ENCODE measurements at places on chromosomes 4 and X.

DNA sequence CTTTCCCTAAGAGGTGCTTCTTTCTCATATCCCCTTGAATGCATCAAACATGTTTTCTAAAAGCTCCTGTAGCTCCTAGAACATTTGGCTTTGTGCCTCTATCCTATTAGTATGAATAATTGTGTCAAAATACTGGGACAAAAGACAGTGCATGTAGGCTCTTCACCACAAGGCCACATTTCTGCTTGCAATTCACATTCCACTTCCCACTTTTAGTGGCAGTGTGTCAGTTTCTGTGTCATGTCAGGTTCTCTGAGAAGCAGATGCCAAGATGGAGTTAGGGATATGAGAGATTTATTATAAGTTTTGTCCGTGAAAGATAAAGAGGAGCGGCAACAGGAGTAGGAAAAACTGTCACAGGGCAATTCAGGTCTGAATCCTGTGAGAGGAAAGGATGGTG lies 61.3 kb upstream of the GPRIN3 start:
- no peak for DNase-seq

- DNase-seq: no peak
Measured at GRCh38 chrX:73930300-73930699, 367.3 kb downstream of the CHIC1 start.

DNA sequence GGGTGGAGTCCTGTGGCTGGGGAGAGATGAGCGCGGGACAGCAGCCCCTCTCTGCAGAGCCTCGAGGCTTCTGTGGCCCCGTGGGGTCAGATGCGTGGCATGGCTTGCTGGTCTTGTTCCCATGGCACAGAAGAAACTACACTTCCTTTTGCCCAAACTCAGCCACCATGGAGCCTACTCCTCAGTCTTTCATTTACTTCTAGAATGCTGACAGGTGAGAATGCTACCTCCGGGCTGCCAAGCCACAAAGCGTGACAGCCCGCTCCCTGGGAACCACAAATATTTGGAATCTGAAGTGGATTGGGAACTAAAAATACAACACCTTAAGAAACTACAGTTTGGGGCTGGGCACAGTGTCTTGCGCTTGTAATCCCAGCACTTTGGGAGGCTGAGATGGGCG lies 98.0 kb downstream of the TRAPPC11 start:
- DNase-seq: no peak

DNA sequence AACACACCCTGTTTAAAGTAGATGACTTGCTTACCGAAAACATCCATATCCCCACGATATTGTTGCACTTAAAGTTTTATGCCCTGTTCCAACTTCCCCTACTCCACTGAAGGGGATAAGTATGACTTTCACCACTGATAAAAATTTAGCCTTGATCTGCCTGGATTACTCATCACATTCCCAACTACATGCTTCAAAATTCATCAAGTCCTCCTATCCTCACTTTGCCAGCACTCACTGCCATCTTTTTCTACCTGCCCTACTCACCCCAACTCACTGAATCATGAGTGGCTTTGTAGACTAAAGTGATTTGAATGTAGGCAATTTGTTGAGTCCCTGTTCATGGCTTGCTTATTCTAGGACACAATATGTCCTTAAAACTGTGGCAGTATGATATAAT lies 12.2 kb upstream of the GPRIN3 start:
- DNase-seq: no peak

- DNase-seq: no peak
Measured at GRCh38 chrX:130994671-130995070, 63.5 kb upstream of the ARHGAP36 start.

DNA sequence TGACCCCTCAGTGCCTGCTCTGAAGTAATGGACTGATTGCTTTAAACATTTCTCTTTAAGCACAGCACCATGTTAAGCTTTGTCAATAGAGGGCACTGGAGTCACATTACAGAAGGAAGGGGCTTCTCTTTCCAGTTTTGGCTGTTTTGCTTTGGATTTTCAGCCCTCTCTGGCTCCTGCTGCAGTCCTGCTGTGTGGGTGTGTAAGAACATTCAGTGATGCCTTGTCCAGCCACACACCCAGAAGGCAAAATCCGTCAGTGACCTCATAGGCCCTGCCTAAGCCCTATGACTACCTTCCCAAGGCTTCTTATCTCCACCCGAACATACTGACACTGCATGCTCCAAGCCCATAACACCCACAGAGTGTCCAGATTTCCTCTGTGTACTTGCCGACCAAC lies 215.3 kb upstream of the CTSO start:
- DNase-seq: no peak

DNA sequence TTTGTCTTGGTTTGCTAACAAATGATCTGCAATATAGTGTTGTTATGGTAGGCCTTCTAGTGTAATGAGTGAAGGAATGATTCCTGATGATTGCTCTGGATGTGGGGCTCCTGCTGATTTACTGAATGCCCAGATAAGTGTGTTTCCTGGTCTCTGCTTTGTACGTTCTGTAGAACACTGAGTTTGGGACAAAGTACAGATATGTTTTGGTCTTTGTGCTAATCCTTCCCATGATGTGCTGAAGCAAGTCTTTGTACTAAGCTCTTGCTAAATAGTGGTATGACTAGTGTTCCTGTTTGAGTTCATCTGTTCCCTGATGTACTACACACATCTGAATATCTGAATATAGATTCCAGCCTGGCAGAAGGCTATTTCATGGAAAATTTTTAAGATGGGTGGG lies 36.9 kb upstream of the XIAP start:
- no peak for DNase-seq

DNA sequence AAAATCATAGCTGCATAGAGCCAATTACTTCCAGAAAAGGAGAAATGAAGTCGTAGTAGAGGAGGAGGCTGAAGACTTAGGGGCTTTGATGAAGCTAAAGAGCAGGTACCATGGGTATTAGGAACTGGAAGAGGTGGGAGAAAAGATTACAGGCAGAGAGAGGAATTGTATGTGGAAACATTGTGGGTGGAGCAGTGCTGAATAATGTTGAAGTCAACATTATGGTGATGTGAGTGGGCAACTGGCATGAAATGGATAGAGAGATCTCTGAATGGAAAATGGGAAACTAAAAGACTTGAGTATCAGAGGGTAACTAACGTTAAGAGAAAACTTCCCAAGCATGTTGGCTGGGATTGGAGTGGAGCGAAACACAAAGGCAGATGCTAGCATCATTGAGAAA lies 92.5 kb downstream of the AREG start:
- no peak for DNase-seq

DNA sequence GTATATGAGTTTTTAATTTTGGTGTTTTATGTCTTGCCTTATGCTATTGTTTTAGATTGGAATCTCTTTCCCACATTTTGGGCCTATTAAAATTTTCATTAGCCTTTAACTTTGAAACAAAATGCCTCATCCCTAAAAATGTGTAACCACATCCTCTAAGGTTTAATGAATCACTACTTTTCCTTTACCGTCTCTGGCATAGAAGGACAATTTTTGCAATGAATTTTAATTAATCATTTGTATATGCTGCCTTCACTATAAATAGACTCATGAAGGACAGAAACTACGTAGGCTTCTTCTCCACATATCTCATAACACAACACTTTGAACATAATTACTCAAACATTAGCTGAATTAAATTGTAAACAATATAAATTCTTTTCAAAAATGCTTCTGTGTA lies 421.5 kb downstream of the NLGN4X start:
- DNase-seq: no peak

DNA sequence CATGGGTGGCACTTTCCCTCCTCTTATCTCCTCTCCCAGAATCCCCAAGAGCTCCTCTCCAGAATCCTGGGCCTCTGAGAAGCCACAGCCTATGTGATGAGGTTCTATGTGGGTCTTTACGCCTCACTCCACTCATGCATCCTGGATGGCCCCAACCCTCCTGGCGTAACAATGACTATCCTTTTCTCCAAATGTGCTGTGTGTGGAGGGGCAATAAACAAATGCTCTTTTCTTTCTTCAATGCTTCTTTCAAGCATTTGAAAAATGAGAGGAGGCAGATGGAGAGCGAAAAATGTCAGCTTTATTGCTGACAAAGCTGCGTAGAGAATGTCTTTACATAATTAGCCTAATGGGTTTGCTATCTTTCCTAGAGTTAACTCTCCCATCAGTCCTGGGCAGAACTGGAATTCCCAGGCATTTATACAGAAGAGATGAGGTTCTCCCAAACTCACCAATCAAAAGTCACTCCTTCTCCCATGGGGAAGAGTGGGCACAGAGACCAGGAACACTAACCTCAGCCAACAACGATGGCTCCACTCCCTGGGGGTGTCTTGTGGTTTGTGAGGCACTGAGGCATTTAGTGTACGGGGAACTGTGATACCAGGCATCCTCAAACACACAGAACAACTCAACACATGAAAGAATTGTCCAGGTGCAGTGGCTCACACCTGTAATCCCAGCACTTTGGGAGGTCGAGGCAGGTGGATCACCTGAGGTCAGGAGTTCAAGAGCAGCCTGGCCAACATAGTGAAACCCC lies 118.9 kb upstream of the SLC34A2 start:
- no peak for DNase-seq

GRCh38 chr4:11632025-11632424 lies 203.3 kb upstream of the HS3ST1 start:
- DNase-seq: no peak

- DNase-seq: no peak
Measured at GRCh38 chr4:17152941-17153540, 254.6 kb upstream of the LDB2 start.

DNA sequence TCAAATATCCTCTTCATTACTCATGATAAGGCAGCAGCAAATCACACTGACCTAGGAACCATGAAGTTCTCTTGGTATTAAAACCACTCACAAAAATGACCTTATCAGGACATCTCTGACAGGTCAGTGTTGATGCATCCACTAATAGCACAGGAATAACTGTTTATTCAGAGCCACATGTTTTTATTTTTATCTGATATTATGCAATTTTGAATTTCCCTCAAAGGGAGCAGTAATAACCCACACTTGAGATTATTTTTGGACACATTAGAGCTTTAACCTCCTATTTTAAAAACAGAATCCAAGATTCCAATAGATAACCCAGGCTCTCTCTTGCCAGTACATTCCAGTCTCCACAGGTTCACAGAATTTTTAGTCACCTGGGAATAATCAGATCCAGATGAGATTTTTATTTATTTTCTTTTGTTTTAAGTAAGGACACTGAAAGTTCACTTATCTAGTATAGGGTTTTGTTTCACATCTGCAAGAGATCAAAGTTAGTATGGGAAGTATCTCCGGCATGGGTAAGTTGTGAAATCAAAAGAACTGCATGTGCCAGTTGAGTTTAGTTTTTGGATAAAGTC lies 36.3 kb upstream of the MYOZ2 start:
- no peak for DNase-seq

DNA sequence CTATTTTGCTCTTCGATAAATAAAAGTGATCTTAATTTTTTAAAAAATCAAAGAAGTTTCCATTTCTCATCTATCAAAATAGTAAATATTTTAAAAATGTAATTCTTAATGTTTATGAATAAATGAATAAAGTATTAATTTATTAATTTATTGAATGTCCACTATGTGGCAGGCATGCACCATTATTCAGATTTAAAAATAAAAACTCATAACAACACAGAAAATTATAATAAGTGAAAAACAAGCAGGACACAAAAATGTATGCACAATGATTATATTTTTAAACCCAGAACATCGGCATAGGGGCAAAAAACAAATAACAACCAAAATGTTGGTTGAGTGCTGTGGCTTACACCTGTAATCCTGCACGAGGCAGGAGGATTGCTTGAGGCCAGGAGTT lies 5.3 kb upstream of the PYURF start:
- DNase-seq: no peak

- DNase-seq: no peak
Measured at GRCh38 chr4:140157341-140157740, 3.4 kb upstream of the MAML3 start.

- no peak for DNase-seq
Measured at GRCh38 chr4:878796-879728, 53.1 kb downstream of the GAK start.

DNA sequence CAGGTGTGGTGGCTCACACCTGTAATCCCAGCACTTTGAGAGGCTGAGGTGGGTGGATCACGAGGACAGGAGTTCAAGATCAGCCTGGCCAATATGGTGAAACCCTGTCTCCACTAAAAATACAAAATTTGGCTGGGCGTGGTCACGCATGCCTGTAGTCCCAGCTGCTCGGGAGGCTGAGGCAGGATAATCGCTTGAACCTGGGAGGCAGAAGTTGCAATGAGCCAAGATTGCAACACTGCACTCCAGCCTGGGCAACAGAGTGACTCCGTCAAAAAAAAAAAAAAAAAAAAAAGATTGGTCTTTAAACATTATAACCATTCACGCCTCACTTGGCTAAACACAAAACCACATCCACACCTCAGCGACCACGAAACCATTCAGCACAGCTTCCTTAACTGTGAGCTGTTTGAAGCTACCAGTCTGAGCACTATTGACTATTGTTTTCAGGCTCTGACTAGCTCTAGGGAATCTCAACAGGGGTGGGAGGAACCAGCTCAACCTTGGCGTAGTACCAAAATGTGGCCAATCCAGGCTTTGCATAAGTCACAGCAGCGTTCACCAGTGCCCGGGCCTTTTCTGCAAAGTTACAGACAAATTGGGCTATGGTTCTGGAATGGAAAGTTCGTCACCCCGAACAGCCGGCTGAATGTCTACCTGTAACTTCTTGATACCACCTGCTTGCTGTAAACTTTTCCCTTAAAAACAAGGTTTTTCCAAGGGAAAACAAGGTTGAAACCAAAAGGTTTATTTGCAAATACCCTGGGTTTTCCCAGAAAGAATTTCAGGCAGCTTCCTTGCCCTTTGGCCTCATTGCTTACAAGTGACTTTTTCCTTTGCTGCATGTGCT lies 73.6 kb upstream of the DHX15 start:
- DNase-seq: no peak

DNA sequence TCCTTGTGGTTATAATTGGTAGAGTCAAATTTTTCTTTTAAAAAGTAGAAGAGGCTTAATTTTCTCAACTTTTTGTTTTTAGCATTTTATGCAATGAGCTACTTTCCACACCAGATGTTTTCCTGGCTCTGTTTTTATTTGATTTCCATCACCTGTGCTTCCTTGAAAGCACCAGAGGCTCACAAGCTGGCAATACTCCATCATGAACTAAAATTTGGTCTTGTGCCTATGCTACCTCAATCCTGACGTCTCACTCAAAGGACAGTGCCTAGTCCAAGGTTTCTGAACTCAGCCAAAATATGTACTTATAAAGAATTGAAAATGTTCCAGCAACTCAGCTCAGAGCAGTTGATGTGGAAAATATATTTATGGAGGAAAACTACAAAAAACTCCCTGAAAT lies 914.0 kb upstream of the PRKX start:
- DNase-seq: no peak

- no peak for DNase-seq
Measured at GRCh38 chr4:140533951-140534480, 10.0 kb downstream of the ELMOD2 start.
